ENCODE measurements at places on chromosomes 16 and 17.

- DNase-seq, result no peak
These were observed 76.3 kb downstream of the USP31 start for GRCh38 chr16:23072769-23073549.

DNA sequence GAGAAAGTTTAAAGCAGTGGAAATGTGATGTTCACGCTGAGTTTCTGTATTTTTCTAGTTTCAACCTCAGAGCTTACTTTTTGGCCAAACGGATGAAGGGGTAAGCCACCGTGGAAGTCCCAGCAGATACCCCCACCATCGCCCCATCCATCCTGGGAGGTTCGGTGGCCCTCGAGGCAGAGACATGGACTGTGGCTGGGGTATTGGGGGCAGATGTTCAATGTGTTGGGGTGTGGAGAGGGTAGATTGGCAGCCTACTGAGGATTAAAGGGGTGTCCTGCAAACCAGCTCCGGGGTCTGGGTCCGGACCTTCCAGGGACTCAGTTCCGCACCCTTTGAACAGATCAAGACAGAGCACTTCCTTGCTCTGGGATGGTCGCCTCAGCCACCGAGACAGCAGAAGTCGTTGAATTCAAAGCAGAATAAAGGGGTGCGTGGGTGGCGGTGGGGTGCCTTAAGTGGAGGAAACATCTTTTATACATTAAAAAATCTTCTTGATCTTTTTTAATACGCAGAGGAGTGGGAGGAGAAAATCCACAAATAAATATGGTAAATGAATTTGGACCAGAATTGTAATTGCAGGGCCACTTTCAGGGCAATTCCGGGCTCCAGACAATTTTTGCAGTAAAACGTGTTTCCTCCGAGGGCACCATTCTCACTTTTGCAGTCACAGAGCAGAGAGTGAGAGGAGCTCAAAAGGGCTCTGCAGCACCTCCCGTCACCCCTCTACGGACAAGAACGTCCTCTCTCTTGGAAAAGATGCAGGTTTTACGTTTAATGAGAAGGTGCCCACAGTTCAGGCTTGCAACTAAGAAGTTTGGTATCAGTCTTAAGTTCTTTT lies 8.2 kb upstream of the CBX8 start:
- no peak for DNase-seq

GRCh38 chr16:27472091-27473020 lies 70.4 kb downstream of the IL21R start:
- no peak for DNase-seq

DNA sequence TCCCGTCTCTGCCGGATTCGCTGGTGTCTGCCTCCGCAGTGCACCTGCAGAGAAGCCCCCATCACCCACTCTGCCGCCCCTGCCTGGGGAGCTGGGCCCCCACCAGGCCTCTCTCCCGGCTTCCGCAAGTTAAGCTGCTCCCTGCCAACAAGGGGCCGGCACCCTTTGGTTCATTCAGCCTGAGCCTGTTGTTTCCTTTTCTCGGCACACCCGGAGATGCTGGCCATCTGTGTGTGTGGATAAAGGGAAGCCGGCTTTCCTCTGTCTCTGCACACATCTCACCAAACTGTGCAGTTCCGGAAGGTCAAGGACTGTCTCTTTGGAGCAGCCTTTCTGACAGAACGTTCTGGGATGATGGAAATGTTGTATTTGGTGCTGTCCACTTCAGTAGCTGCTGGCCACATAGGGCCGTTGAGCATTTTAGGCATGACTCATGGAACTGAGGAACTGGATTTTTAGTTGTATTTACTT lies 6.8 kb downstream of the MAPK8IP3 start:
- DNase-seq, result no peak

GRCh38 chr16:7482596-7483290 lies 150.1 kb downstream of the RBFOX1 start:
- DNase-seq, result no peak

GRCh38 chr16:79069633-79070032 lies 530.9 kb downstream of the MAF start:
- no peak for DNase-seq

DNA sequence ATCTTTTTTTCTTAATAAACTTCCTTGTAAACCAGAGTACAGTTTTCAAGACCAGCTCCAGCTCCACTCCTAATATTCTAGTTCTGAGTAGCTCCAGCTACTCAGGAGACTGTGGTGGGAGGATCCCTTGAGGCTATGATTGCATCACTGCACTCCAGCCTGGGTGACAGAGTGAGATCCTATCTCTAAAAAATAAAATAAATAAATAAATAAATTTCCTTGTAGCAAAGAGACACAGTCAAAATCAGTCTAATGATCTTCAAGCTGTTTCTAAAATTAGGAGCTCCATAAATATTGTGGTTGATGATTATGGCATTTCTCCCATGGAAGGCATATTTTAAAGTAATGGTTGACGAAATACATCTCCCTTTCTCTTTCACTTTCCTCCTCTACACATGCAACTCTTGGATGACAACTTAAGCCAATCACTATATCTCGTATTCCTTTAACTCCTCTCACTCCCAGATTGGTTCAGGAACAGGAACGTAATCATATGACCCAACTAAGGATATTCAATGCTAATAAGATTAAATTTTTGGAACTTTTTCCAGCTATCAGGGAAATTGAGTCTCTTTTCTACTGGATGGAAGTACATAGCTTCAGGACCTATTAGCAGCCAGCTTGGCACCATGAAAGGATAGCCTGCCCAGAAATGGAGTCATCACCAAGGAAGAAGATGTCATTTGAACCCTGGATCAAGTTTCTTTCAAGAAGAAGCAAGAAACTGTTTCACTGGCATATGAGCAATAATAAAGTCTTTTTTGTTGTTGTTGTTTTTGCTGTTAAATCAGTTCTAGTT lies 42.1 kb upstream of the TAOK1 start:
- DNase-seq, result no peak

- DNase-seq, result no peak
These were observed 3.1 kb upstream of the PERCC1 start for GRCh38 chr16:1427473-1428461.

DNA sequence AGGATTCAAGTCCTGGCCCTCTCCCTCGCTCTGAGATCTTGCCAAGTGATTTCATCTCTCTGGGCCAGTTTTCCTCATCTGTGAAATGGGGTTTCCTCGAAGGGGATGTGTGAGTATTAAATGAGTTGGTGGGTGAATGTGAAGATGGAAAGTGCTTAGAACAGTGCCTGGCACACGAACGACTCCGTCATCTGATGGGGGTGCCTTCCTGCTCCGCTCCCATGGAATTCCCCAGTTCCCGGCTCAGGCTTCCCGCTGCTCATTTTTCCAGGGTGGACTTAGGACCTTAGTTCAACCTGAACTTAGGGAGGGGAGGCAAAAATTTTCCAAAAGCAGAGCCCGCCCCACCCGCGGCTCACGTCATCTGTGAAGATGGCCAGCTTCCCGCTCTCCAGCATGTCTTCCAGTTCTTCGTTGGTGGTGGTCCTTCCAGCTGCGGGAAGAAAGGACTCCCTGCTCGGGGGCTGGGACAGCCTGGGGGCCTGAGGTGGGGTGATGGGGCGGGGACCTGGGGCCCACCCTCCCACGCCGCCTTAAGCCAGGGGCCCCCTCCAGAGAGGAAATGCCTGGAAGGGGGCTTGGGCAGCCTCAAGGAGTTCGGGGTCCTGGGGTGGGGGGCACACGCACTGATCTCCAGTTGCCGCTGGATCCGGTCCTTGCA lies 11.4 kb downstream of the HSD3B7 start:
- no peak for DNase-seq

- no peak for DNase-seq
These were observed 24.0 kb upstream of the SREBF1 start for GRCh38 chr17:17860766-17861107.

DNA sequence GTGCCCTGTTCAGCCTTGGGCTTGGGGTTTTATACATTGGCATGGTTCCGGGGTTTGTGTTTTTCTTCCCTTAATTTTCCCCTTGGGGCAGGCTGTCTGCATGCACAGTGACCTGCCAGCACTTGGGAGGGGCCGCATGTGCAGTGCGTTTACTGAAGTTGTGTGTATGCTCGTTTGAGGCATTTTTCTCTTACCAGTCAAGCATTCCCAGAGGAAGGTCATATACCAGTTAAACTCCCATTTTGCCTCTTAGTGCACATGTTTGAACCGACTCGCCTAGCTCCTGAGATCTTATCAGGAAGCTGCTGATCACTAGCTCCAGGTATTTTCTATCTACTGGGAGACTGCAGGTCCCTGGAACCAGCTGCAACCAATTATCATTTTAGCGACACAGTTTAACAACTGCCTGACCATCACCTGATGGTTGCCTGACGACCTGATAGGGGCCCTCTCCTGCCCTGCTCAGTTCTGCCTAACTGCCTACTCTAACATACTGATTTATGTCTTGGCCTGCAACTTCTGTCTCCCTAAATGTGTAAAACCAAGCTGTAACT lies 51.4 kb downstream of the MFSD11 start:
- no peak for DNase-seq

DNA sequence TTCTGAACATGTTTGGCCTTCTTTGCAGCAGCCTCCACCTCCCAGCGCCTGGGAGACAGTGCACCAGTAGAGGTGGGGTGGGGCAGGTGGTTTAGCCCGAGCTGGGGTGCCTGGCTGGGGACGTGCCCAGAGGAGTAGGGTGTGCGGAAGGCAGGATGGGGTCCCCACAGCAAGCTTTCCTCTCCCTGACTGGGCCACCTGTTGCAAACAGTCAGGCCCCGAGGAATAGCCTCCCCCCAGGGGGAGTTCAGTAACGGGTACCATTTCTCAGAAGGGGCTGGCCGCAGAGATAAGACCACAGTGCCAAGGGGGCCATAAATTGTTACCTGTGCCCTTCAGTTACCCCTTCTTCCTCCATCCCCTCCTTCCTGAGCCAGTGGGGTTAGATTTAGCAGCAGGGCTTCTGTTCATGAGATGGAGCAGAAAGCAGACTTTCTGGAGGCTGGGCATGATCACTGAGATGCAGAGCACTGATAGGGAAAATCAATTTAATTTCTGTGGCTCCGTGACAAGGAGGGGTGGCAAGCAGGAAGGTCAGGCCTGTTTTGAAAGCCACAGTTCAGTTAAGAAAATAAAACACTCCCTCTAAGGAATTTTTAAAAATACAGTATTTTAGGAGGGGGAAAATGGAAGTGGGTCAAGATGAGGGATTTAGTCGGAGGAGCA lies 181.9 kb downstream of the MSI2 start:
- no peak for DNase-seq

- no peak for DNase-seq
These were observed 216.6 kb upstream of the KCNJ16 start for GRCh38 chr17:69858460-69858859.

GRCh38 chr17:55144518-55144917 lies 120.2 kb upstream of the HLF start:
- DNase-seq, result no peak

DNA sequence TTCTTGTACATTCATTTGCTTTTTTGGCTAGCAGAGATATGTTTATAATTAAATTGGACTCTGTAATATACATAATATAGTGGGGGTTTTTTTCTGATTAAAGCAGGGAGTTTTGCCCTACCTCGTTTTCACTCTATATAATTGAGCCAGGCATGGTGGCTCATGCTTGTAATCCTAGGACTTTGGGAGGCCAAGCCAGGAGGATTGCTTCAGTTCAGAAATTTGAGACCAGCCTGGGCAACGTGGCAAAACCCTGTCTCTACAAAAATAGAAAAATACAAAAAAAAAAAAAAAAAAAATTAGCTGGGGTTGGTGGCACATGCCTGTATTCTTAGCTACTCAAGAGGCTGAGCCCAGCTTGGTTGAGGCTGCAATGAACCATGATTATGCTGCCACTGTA lies 42.2 kb downstream of the PAFAH1B1 start:
- DNase-seq, result no peak

- no peak for DNase-seq
These were observed 34.9 kb downstream of the SMARCE1 start for GRCh38 chr17:40612599-40613244.

- no peak for DNase-seq
These were observed 1.2 kb upstream of the C17orf113 start for GRCh38 chr17:42051645-42052044.

GRCh38 chr16:85897382-85897781 lies 1.6 kb upstream of the IRF8 start:
- DNase-seq, result no peak

DNA sequence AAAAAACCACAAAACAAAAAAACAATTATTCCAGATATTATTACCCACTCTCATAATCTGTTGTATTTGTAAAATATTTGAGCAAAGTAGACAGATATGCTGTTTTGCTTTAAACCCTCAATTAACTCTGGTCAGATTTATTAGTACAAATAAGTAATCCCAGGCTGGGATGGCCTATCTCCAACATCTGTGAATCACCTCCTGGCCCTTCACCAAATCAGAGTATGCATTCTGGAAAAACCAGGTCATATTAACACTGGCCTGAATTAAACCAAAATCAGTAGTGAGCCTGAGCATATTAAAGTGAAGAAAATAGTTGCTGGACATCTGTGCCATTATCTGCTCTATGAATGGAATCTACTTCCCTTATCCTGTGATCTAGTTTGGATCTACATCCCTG lies 41.0 kb downstream of the STAT3 start:
- DNase-seq, result no peak

- DNase-seq, result no peak
These were observed 266.4 kb downstream of the MRTFB start for GRCh38 chr16:14337303-14338191.

GRCh38 chr17:40167685-40168261 lies 9.5 kb upstream of the RAPGEFL1 start:
- DNase-seq, result no peak

GRCh38 chr17:34024806-34025551 lies 230.1 kb upstream of the CCL2 start:
- DNase-seq, result no peak

DNA sequence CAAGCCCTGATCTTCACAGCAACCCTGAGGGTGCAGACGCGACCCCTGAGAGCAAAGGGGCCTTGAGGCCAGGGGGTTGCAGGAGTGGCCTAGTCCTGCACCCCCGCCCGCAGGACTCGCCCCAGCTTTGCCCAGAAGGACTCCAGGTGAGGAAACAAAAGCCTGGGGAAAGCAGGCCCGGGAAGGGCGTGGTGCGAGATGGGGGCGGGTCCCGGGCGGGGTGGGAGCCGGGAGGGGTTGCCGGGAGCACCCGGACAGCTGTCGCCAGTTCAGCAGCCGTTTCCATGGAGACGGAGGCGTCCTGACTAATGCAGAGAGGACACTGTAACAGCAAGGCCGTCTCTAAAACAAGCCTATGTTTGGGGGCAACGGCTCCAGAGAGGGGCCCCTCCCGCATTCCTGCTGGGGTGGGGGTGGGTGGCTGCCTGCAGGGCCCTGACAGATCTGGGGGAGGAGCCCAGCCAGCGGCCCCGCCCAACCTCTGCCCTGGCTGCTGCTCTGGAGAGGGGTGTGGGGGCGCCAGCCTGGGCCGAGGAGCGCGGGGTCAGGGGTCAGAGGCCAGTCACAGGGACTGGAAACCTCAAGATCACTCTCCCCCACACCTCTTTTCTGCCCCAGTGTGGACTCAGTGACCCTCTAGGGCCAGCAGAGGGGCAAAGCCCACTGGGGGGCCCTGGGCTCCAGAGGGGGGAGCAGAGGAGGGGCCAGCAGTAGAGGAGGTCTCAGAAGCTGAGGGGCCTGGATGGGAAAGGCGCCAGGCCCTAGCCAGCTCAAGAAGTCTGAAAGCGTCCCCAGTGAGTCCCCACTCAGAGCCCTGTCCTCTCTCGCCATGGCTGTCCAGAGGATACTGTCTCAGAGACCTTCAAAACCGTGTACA lies 3.1 kb upstream of the TPPP3 start:
- no peak for DNase-seq

- DNase-seq, result no peak
These were observed 25.8 kb downstream of the GNPTG start for GRCh38 chr16:1377406-1378010.

- DNase-seq, result no peak
These were observed 9.2 kb downstream of the TAF1C start for GRCh38 chr16:84177741-84178073.

GRCh38 chr16:86012221-86012620 lies 113.3 kb downstream of the IRF8 start:
- no peak for DNase-seq

- no peak for DNase-seq
These were observed 59.8 kb upstream of the ARL4D start for GRCh38 chr17:43338886-43339516.
